ENCODE measurements at places on chromosomes 13 and 19.

DNA sequence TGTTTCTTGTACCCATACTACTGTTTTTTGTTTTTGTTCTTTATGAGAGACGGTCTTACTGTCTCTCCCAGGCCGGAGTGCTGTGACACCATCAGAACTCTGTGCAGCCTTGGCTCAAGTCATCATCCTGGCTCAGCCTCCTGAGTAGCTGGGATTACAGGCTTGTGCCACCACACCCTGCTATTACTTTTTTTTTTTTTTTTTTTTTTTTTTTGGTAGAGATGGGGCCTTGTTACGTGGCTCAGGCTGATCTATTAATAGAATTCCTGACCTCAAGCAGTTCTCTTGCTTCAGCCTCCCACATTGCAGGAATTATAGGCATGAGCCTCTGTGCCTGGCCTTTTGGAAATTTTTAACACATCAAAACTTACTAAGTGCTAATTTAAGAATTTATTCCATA, 2.9 kb upstream of the ZNF304 start:
- DNase-seq: no peak

DNA sequence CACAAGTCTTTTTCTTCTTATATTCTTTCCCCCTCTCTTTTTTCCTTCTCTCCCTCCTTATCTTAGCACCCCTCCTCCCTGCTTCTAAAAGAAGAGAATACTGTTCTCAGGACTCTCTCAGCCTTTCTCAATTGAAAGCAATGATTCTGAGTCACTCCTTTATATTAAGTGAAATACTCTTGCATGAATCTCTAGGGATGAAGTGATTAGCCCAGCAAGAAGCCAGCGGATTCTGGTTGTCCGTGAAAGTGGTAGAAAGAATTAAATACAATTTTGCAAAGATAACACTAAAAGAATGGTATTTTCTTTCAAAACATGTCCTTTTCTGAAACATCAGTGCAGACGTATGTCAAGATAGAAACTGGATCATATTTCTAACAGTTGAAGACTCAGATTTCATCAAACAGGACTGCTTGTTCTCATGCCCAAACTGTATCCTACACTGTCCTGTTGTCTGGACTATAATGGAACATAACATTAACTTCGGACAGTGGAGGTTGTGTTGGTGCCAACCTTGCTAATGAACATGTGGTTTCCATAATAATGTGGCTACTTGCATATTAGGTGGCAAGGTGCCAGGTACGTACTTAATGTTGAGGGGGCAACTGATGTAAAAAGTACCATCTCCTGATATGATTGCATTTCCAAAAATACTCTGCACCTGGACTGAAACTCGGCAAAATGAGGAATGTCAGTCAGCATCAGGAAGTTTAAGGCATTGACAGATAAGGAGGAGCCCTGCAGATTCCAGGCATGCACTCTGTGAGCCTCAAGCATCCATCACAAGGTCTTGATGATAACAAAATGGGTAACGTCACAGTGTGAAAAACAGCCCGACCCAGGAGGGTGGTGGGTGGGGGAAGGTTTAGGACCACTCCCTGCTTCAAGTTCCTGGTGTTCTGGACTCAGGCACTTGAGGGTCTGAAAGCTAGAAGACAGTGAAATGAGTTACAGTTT, 357.2 kb downstream of the DLEU7 start:
- no peak for DNase-seq

DNA sequence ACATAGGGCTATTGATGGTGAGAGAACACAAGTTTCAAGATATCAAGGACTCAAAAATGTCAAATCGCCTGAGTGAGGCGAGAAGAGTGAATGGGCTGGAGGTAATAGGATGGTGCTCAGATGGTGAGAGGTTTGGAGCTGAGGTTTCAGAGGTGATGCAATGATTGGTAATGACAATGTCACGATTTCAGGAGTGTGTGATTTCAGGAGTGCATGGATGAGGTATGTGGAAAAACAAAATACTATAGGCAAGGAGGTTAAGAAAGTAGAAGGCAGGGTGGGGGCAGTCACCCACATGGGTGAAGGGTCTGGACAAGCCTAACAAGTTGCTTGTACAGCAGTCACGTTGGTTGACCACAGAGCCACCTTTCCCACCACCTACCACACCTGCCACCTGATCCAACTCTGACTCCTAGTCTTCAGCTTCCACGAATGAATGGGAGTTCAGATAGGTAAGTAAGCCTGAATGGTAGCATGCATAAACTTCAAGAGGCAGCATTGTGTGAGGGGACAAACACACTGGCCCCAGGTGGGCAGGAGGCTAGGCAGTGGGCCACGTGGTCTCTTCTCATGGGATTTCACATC, 71.5 kb downstream of the RUBCNL start:
- DNase-seq: no peak

DNA sequence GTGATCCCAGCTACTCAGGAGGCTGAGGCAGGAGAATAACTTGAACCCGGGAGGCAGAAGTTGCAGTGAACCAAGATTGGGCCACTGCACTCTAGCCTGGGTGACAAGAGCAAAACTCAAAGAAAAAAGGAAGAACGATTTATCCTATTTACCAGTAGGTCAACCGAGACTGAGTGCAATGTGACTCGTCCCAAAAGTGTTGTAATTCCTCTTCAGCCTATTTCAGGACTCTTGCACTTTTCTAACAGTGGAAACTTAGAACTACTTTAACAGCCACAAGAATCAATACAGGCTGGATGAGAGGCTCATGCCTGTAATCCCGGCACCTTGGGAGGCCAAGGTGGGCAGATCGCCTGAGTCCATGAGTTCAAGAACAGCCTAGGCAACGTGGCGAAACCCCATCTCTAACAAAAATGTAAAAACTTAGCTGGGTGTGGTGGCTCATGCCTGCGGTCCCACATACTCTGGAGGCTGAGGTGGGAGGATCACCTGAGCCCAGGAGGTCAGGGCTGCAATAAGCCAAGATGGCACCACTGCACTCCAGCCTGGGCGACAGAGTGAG, 4.3 kb upstream of the NR1H2 start:
- no peak for DNase-seq

- DNase-seq: no peak
Observed at GRCh38 chr19:6849876-6850275, 37.5 kb upstream of the ADGRE1 start.

DNA sequence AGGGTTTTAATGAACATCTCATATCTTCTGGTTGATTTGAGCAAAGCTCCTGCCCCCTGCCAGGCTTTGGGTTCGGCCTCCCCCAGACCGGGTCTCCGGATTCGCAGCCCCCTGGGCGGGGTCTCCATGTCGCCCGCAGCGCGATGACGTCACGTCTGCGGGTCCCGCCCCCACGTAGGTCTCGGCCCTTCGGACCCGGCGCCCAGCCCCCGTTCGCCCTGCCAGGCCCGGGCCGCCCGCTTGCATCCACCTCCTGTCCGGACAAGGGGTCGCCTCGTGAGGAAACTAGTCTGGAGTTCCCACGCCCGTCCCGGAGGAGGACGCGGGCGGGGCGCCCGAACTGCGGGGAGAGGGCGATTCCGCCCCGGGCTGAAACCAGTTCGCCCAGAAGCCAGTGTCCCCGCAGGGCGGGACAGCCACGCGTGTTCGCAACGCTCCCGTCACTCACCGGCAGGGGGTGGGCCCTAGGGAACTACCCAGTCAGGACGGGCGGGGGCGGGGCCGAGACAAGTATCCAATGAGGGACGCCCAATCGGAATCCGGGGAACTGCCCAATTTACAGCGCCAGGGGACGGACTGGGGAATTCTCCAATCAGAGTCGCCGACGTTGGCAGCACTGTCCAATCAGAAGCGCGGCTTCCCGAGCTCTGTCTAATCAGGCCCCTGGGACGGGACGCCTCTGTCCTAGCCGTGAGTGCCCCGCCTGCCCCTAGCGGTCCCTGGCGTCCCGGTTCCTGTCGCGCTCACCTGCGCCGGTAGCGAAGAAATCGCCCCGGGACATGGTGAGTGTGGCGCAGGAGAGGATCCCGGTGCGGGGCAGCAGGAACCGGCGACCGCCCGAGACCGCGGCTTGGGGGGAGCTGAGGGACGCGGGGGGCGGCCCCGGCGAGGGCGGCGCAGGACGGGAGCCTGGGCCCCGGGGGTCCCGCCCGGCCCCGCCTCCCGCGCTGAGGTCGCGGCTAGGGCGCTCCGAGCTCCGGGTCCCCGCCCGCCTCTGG, at the start of gene ZNF555:
ZNF555 (plus strand) TSS at position 682 of the 998 bp plus-strand sequence; CDS start at position 780, 98 bp downstream.
- DNase-seq: peak; percentile 99

GRCh38 chr19:17124025-17124424, 48.4 kb downstream of the MYO9B start:
- no peak for DNase-seq

DNA sequence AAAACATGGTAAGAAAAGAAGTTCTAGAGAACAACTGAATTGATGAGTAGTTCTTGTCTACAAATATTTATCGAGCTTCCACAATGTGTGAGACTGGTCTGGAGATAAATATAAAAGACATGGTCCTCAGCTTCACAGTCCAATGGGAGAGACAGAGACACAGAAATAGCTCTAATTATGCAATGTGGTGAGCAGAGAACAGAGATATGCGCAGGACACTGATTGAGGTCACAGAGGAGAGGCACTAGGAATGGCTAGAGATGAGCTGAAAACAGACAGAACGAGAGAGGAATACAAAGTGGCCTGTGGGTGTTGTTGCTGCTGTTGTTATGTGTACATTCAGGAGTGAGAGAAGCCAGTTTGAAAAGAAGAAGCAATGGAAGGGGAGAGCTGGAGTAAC, 53.2 kb downstream of the GPALPP1 start:
- DNase-seq: no peak

DNA sequence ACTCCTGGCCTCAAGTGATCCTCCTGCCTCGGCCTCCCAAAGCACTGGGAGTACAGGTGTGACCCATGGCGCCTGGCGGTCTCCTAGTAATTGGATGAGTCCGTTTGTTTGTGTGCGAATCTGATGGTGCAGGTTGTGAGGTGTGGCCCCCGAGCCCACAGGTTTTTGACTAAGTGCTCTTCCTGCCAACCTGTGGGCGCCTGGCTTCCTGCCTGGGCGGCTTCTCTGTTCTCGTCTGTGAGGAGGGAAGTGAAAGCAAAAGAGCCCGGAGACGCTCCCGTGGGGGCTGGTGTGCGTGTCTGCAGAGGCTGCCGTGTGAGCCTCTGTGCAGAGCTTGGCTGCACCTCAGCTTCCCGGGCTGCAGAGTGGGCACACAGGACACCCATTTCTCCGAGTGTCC, 10.0 kb downstream of the ARHGAP45 start:
- peak; percentile 95 for DNase-seq

DNA sequence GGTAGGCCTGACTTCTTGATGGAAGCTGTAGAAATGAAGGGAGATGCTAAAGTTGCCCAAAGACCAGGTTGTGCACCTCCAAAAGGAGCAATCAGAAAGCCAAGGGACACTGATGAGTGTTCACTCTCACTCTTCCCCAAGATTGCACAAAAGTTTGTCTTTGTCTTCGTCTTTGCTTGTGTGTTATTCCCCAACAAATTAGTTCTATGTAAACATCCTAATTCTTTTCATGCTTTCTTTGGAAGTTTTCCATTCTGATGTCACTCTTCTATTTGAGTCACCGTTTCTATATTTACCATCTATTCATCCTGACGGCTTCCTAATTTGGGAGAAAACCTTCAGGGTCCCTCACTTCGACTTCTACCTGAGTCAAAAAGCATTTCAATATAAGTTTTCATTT, 3.7 kb upstream of the TMEM272 start:
- DNase-seq: no peak

- no peak for DNase-seq
Observed at GRCh38 chr13:40366119-40366518, 300.3 kb downstream of the FOXO1 start.

DNA sequence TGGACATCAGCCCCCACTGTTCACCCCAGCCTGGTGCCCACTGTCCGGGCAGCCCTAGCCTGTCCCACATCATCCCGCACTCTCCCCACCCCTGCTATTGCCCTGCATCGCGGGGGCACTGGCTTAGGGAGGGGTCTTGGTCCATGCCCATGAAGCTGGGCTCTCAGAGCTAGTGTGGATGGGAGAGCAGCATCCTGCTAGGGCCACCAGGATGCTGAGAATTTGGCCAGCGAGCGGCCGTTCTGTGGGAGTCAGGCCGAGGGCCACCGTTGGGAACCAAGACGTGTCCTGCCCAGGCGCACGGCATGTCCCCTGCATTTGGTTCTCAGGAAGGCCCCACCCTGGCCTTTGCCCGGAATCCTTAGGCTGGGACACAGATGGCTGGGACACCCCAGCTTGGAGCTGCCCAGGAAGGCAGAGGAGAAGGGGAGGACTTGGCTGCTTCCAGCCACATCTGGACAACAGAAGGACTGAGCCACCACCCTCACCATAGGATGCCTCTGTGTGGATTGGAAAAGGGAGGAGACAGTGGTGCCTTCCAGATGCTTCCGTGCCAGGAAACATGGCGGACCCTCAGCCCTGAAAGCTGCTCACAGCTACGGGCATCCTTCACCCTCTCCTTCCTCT, 14.6 kb downstream of the ADGRE5 start:
- DNase-seq: peak; percentile 63

DNA sequence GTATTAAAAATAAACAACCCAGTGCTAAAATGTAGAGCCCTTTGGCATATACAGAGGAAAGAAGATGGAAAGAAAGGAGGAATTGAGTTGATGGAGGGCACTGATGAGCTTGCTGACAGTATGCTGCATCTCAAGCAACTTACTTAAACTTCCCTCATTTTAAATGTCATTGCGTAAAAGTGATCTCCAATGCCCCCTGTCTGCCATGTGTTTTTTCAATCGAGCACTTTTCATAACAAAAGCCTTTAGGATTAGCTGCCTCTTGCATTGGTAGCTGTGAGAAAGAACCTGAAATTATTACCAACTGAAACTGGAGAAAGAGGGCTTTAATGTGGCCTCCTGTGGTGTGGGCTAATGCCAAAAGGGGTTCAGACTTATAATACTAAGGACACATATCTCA, 541.6 kb downstream of the SUCLA2 start:
- no peak for DNase-seq

DNA sequence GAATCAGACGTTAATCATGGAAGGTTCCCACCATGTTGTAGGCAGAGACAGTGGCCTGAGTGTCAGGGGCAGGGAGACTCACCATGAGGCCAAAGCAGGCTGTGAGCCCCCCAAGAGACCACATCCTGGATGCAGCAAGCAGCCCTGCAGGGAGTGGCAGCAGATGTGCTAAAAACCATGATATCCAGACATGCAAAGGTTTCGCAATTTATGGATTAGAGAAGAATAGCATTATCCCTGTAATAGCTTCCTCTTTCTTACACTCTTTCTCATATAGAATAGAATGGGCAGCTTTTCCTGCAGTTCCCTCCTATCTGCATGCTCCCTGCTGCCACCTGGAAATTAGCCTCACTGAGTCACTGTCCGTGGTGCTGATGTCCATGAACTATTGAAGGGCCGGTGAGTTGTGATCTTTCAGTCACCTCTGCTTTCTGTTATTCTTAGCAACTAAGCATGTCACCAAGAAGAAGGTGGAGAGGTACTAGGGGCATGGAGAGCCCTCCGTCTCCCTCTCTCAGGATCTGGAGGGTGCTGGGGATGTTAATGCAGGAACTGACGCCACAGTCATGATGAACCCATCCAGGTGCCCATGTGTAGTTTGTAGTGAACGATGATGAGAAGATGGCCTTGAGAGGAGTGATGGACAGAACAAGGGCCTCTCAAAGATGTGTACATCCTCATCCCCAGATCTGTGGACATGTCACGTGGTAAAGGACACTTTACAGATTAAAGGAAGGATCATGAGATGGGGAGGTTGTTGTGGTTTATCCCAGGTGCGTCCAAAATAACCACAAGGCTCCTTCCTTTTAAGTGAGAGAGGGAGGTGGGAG, 9.9 kb downstream of the CEACAM4 start:
- no peak for DNase-seq

GRCh38 chr13:108368250-108368905, 98.9 kb downstream of the TNFSF13B start:
- no peak for DNase-seq

GRCh38 chr13:104872153-104872552, 1663.3 kb downstream of the EFNB2 start:
- no peak for DNase-seq
